ENCODE measurements at places on chromosomes 5 and 9.

GRCh38 chr9:75000835-75001234, 27.3 kb downstream of the CARNMT1 start:
- no peak for DNase-seq

DNA sequence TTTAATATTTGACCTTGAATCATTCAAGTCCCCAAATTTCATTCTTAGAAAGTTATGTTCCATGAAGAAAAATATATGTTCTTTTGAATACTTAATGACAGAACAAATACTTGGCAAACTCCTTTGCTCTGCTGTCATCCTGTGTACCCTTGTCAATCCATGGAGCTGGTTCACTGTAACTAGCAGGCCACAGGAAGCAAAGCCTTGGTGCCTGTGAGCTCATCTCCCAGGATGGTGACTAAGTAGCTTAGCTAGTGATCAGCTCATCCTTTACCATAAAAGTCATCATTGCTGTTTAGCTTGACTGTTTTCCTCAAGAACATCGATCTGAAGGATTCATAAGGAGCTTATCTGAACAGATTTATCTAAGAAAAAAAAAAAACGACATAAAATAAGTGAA, 65.4 kb downstream of the WDR41 start:
- DNase-seq, result no peak

DNA sequence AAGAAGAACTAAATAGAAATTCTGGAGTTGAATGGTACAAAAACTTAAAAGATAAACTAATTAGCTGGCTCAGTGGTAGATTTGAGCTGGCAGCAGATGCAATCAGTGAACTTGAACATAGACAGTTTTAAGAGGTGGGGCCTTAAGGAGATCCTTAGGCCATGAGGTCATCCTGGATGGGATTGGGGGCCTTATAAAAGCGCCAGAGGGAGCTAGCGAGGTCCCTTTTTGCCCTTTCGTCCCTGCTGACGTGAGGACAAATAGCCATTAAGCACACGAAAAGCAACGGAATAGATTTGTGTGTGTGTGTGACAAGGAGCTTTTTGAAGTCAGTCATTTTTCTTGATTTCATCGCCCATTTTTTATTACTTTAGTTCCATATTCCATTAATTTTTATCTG, 83.3 kb downstream of the ZNF354C start:
- DNase-seq, result no peak

- DNase-seq, result no peak
Observed at GRCh38 chr5:80780024-80780423, 125.2 kb upstream of the DHFR start.

- no peak for DNase-seq
Observed at GRCh38 chr9:136496181-136496580, 13.3 kb upstream of the SEC16A start.

DNA sequence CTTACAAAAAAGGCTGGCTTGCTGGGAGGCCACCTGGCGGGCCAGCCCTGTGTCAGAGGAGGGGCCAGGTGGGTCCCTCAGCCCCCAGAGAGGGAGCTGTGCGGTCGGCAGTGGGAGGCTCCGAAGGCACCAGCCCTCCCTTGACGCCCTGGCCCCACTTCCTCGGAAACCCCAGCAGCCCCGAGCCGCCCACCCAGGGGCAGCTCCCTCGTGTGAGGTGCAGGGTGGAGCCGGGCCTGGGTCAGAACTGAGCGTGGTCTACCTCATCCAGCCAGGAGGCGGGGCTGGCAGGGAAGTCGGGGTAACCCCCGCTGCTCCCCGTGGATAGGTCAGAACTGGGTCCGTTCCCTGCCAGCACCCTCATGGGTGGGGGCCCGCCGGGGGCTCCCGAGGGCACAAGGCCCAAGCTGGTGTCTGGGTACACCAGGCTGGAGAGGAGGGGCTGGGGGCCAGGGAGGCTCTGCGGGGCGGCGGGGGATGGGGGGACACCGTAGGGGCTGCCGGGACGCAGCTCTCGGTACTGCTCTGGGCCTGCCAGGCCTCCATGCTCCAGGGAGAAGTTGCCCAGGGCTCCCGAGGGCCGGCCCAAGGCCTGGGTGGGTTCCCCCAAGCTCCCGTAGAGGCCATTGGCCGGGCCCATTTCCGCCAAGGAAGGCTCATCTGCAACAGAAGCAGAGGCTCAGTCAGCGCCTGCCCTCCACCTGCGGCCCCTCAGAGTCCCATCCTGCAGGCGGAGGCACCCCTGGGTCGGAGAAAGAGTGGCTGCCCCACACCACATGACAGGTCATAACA, 7.6 kb downstream of the LHX3 start:
- DNase-seq, result no peak

GRCh38 chr5:172748341-172748843, 22.6 kb downstream of the DUSP1 start:
- no peak for DNase-seq

DNA sequence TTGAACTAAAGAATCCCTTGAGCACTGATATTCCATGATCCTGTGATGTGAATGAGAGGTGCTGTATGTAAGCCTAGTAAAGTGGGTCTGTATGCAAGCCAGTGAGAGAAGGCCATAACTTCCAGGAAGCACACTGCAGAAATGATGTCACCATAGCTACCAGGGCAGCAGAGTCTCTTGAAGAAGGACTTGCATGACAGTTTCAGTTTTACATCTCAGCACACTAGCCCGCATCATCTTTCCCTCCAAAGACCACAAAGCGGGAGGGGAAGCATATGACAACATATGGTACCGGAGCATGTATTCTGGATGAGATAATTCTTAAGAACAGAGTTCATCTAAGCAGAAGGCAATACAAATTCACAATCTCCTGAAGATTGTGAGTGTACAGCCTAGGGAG, 37.6 kb upstream of the MAST4 start:
- peak; percentile 33 for DNase-seq

DNA sequence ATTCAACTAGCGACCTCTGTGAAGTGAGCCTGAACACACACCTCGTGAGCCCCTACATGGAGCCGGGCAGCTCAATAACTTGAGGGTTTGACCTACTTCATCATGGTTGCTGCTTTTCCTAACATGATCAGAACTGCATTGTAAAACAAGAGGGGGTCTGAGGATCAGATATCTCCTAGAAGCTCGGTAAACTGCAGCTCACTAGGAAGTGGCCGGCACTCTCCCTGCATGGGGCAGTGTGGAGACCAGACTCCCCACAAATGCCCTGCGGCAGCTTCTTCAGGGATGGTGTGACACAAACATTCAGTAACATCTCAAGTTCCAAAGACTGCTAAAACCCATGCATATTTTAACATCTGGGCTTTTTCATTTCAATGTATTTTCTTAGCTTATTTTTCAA, 18.5 kb downstream of the LHFPL2 start:
- DNase-seq, result no peak

- DNase-seq, result no peak
Observed at GRCh38 chr9:128625391-128626146, 31.1 kb downstream of the DYNC2I2 start.

- DNase-seq, result peak; percentile 73
Observed at GRCh38 chr5:96336351-96336985, 96.6 kb downstream of the PCSK1 start.

DNA sequence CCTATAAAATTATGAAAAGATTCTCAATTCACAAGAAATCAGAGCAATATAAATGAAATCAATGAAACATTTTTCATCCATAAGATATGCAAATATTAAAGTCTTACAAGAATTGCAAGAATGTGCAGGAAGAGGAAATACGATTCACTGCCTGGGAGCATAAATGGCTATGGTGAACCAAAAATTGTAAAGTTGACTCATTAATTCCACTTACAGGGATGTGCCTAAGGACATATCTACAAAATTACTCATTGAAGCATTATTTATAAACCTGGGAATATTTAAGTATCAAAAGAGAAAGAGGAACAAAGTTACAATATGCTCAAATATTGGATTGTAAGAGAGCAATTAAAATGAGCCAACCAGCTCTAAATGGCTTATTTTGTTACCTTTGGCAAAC, 6.9 kb upstream of the NIPSNAP3A start:
- DNase-seq, result no peak

DNA sequence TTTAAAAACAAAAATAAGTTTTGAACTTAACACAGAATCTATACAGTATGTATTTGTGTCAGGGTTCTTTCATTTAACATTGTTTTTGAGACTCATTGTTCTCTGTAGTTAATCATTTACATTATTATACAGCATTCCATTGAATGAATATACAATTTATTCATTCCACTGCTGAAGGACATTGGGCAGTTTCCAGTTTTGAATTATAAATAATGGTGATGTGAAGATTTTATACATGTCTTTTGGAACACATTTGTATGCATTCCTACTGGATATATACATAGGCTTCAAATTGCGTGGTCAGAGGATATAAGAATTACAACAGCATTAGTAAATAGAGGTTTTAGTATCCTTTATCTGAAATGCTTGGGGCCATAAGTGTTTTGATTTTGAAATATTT, 72.0 kb downstream of the CEP120 start:
- DNase-seq, result no peak

- no peak for DNase-seq
Observed at GRCh38 chr5:91296674-91297143, 86.4 kb downstream of the ARRDC3 start.

- no peak for DNase-seq
Observed at GRCh38 chr9:94941211-94941875, 214.8 kb downstream of the AOPEP start.

GRCh38 chr9:131037335-131038255, 28.6 kb downstream of the LAMC3 start:
- DNase-seq, result no peak

- no peak for DNase-seq
Observed at GRCh38 chr5:995318-995717, 13.3 kb upstream of the NKD2 start.

GRCh38 chr5:19874811-19875210, 113.2 kb downstream of the CDH18 start:
- no peak for DNase-seq

DNA sequence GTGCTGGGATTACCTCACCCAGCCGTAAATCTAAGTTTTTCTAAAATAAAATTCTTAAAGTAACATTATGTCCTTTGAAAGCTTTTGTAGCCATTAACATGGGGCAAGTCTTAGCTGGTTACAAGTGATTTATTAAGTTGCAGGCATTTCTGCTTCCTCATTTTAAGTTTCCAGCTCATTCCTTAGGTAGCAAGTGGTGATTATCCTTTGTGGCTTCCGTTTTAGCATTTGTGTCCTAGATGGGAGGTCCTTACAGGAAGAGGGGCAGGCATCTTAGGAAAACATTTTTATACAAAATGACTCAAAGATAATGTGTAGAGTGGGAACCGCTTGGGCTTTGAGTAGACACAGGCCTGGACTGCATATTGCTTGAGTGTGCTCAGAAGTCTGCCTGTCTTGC, 35.0 kb upstream of the ROPN1L start:
- DNase-seq, result no peak

- DNase-seq, result no peak
Observed at GRCh38 chr9:4086119-4087090, 213.5 kb downstream of the GLIS3 start.
